WTC11 (cell line): ENCODE measurements at places on chromosomes 2 and 18. TPM values are rescaled to one million over a fixed set of nuclear protein-coding genes. Genes with fewer than 3 reads are reported as not detected.

Gene EDAR
- total RNA-seq = 0.05 TPM in 1 of 3 replicates, not detected in the others

Gene APCDD1
- 5.3 to 7.1 TPM (median 5.5 TPM) in 3 replicates for total RNA-seq

Gene BMP10
- total RNA-seq = not detected in 3 replicates

GRCh38 chr18:9449600-9450414 is 25.5 kb upstream of the RALBP1 start:
- H3K4me3 ChIP-seq = no peak overlapping the region
- peaks cover 14% of the 10 kb centered on the region for H3K36me3 ChIP-seq
- 0 out of 2 replicates have a peak, but pooled peaks cover 4% of the 10 kb centered on the region for H3K27me3 ChIP-seq

- peak overlapping the region; percentile 37; the same call in 1 of the 2 replicates for H3K27ac ChIP-seq
- H3K4me3 ChIP-seq = no peak overlapping the region
- peaks cover 3% of the 10 kb centered on the region; the same call in 1 of the 2 replicates for H3K36me3 ChIP-seq
- DNase-seq = no peak
- peaks cover 10% of the 10 kb centered on the region for H3K4me1 ChIP-seq
- H3K27me3 ChIP-seq = no peaks in the 10 kb centered on the region
Observed at GRCh38 chr18:56727399-56727798, 76.2 kb downstream of the WDR7 start.

- no peaks in the 10 kb centered on the region for H3K27me3 ChIP-seq
- no peak overlapping the region for H3K27ac ChIP-seq
- DNase-seq = no peak
- H3K4me3 ChIP-seq = no peak overlapping the region
Observed at GRCh38 chr2:215727507-215728503, 285.5 kb downstream of the MREG start.

DNA sequence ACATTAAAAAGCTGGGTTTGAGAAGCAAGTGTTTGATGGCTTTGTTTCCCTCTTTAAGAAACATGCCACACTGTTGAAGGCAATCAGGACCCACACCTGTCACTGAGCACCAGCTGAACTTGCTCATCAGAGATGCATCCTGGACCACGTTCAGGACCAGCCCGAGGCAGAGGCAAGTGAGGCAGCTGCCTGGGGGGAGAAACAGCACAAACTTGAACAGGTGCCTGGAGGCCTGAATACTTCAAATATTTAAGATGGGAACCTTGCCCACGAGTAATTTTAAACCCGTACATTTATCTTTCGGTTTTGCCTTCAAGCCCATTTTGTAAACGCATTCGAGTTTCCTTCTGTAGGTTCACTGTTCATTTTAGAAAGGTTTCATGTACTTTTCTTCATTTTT is 421.3 kb downstream of the NYAP2 start:
- no peaks in the 10 kb centered on the region for H3K36me3 ChIP-seq
- DNase-seq = no peak
- peaks cover 20% of the 10 kb centered on the region for H3K4me1 ChIP-seq
- no peaks in the 10 kb centered on the region for H3K27me3 ChIP-seq
- no peak overlapping the region for H3K27ac ChIP-seq

DNA sequence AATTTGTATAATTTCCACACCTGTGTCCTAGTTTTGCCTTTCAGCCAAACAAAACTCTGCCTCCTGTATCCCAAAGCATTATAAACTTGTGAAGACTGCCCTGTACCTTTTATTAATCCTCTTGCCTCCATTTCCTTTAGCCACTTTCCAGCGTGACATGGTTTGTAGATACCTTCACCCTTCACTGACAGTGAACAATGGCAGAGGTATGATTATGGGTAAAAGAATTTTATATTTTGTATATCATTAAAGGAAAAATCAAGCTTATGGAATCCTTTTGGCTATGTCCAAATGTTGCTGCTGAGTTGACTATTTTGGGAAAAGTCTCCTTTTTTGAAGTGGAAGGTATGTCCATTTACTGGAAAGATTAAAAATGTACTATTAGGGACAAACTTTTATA is 251.7 kb downstream of the HNMT start:
- H3K36me3 ChIP-seq = no peaks in the 10 kb centered on the region; the same call in 1 of the 2 replicates
- DNase-seq = no peak
- no peaks in the 10 kb centered on the region for H3K27me3 ChIP-seq
- H3K27ac ChIP-seq = no peak overlapping the region
- H3K4me1 ChIP-seq = peaks cover 65% of the 10 kb centered on the region
- no peak overlapping the region for H3K4me3 ChIP-seq

GRCh38 chr2:162073888-162074631 is at the start of gene DPP4:
DPP4 (minus strand) TSS chr2:162074215; CDS start chr2:162073981, 234 bp downstream.
- H3K36me3 ChIP-seq = peaks cover 11% of the 10 kb centered on the region
- H3K27me3 ChIP-seq = peaks cover 40% of the 10 kb centered on the region
- peak; percentile 59 for DNase-seq
- H3K4me1 ChIP-seq = peaks cover 37% of the 10 kb centered on the region
- H3K27ac ChIP-seq = peak within 1 kb of the TSS; percentile 85; the same call in 1 of the 2 replicates
